ENCODE measurements at places on chromosomes 3 and 15. TPM values are rescaled to one million over a fixed set of nuclear protein-coding genes. Genes with fewer than 3 reads are reported as not detected.

Gene DNAJA4
- 28.9 TPM for total RNA-seq

DNA sequence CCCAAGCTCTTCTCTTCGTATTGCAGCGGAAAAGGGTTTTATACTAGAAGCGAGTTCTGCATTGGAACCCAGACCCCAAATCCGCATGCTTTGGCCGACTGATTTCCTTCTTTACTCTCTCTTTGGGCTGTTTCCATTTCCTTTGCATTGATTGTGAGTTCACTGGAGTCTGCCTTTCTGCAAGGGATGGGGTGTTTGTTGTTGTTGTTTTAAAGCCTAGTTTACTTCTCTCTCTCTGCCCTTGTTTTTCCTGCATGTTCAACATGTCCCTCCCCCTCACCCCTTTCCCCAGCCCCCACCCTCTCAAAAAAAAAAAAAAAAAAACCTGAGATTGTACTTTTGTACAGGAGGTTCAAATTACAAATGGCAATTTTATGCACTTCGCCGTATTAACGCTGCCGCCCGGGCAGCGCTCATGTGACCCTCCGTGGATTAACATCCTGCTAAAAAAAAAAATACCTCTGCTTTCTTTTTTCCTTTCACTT is 2.2 kb downstream of the NR2F2 start:
- peaks cover 6% of the 10 kb centered on the region for H3K36me3 ChIP-seq
- peak overlapping the region; percentile 74 for H3K4me3 ChIP-seq
- H3K27me3 ChIP-seq: no peaks in the 10 kb centered on the region
- peaks cover 19% of the 10 kb centered on the region for H3K4me1 ChIP-seq

- H3K4me3 ChIP-seq: no peak overlapping the region
- no peak for DNase-seq
- H3K27me3 ChIP-seq: no peaks in the 10 kb centered on the region
- H3K27ac ChIP-seq: no peak overlapping the region
Observed at GRCh38 chr15:51137880-51138430, 43.2 kb upstream of the TNFAIP8L3 start.

Gene KCNMB3
- total RNA-seq: 10.3 TPM

Gene GLDN
- total RNA-seq: 20.7 TPM

Gene KY
- 2.6 TPM for total RNA-seq

Gene LMLN
- total RNA-seq: 4.1 TPM

DNA sequence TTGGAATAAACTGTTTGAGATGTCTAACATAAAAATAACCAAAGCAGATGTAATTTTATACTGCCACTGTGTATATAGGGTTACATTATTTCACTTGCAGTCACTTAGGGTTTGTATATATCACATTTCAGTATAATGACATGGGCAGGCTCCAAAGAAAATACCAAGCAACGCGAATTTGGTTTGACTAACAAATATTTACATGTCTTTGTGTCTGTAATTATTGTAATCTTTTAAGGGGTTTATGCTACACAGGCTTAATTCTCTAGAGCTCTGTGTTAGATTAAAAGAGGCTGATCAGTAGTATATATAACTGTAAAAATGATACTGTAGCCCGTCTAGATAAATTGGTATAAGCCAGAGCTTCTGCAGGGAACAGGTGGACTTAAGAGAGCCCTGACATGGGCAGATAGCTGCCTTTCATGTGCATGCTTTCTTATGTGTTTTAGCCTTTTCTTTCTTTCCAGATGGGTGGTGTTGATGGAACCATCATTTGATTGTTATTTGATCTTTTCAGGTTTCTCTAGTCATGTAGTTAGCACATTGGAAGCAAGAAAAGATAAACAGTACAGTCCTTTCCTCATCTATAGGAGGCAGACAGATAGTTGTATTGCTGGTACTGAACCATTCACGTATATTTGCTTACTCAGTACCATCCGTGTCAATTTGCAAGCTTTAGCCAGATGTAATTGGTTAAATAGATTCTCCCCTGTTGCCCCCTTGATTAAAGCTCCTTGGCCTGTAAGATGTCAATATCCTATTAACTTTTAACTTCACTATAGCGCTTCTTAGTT is 86.1 kb downstream of the GALK2 start:
- no peak overlapping the region for H3K27ac ChIP-seq
- DNase-seq: no peak
- H3K27me3 ChIP-seq: no peaks in the 10 kb centered on the region
- H3K4me3 ChIP-seq: no peak overlapping the region
- no peaks in the 10 kb centered on the region for H3K36me3 ChIP-seq
- no peaks in the 10 kb centered on the region for H3K4me1 ChIP-seq

Gene MST1R
- 7.7 TPM for total RNA-seq

DNA sequence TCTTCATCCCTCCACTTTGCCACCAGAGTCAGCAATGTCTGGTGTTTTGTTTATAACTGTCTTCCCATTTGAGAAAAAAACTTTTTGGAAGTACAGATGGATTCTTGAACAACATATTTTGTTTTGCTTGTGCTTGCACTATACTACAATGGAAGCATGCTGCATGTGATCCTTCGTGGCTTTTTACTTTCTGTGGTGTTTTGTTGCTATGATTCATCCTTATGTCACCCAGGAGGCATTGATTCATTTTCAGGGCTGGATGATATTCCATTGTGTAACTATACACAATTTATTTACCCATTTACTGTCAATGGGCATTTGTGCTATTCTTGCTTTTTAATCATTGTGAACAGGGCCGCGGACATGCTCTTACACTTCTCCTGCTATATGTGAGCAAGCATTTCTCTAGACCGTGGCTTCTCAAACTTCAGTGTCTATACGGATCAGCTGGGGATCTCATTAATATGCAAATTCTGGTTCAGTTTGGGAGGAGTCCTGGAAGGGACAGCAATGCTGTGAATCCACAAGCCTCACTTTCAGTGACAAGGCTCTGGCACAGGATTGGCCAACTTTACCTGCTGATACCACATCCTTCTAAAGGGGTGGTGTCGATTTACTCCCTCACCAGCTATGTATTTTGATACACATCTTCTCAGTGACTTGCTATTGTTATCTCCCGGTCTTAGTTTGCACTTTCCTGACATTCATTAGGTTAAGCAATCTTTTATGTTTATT is 65.9 kb downstream of the POLR2M start:
- no peak for DNase-seq
- H3K27ac ChIP-seq: no peak overlapping the region
- no peaks in the 10 kb centered on the region for H3K36me3 ChIP-seq
- H3K27me3 ChIP-seq: no peaks in the 10 kb centered on the region
- H3K4me3 ChIP-seq: no peak overlapping the region
- H3K4me1 ChIP-seq: peaks cover 5% of the 10 kb centered on the region

Gene SPG21
- total RNA-seq: 93.1 TPM

DNA sequence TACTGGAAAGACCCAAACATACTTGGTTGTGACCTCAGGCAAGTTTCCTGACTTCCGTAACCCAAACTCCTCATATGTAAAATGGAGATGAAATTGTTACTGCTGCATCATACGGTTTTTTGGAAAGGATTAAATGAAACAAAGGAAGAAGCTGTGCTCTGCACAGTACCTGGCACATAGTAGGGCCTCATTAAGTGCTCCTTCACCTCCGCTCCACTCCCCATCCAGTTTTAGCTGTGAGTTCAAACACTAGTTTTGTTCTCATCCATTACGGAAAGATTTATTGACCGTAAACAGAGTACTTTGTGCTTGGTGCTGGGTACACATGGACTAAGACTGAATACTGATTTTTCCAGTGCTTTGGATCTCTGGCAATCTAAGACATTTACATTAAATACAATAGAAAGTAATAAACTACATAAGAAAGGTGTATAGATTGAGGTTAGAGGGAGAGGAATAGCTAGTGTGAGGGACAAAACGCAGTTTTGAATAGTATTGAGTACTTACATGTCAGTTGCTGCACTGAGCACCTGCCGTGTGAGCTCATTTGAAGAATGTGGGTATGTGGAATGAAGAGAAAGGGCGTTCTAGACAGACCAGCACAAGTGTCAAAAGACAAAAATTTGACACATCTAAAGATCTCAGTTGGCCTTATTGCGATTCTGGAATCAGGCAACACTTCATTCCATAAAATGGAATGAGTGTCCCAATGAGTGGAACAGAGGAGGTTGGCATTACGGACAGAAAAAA is 594 bp upstream of the ICE2 start:
- peak overlapping the region; percentile 94 for H3K4me3 ChIP-seq
- peaks cover 15% of the 10 kb centered on the region for H3K4me1 ChIP-seq
- H3K36me3 ChIP-seq: peaks cover 5% of the 10 kb centered on the region
- no peaks in the 10 kb centered on the region for H3K27me3 ChIP-seq
- no peak for DNase-seq

Gene CHCHD4
- total RNA-seq: 6.6 TPM

Gene FGF12
- not detected for total RNA-seq

Gene DUOX1
- 0.68 TPM for total RNA-seq

GRCh38 chr3:187012609-187013051 is 82.3 kb downstream of the ST6GAL1 start:
- no peak for DNase-seq
- H3K36me3 ChIP-seq: no peaks in the 10 kb centered on the region
- H3K4me3 ChIP-seq: peak overlapping the region; percentile 37

Gene CPNE9
- not detected for total RNA-seq

- no peaks in the 10 kb centered on the region for H3K27me3 ChIP-seq
- H3K4me1 ChIP-seq: peaks cover 11% of the 10 kb centered on the region
- DNase-seq: no peak
- H3K36me3 ChIP-seq: no peaks in the 10 kb centered on the region
Observed at GRCh38 chr15:76138436-76138835, 78.7 kb downstream of the TMEM266 start.

- no peak for DNase-seq
- no peaks in the 10 kb centered on the region for H3K36me3 ChIP-seq
- no peak overlapping the region for H3K4me3 ChIP-seq
Observed at GRCh38 chr3:148205977-148206376, 491.7 kb upstream of the AGTR1 start.

- no peaks in the 10 kb centered on the region for H3K27me3 ChIP-seq
- H3K27ac ChIP-seq: peak overlapping the region; percentile 73
- DNase-seq: no peak
- peaks cover 78% of the 10 kb centered on the region for H3K4me1 ChIP-seq
- H3K36me3 ChIP-seq: no peaks in the 10 kb centered on the region
- no peak overlapping the region for H3K4me3 ChIP-seq
Observed at GRCh38 chr3:29318251-29318650, 37.4 kb downstream of the RBMS3 start.

Gene MYO5C
- 18.4 TPM for total RNA-seq

DNA sequence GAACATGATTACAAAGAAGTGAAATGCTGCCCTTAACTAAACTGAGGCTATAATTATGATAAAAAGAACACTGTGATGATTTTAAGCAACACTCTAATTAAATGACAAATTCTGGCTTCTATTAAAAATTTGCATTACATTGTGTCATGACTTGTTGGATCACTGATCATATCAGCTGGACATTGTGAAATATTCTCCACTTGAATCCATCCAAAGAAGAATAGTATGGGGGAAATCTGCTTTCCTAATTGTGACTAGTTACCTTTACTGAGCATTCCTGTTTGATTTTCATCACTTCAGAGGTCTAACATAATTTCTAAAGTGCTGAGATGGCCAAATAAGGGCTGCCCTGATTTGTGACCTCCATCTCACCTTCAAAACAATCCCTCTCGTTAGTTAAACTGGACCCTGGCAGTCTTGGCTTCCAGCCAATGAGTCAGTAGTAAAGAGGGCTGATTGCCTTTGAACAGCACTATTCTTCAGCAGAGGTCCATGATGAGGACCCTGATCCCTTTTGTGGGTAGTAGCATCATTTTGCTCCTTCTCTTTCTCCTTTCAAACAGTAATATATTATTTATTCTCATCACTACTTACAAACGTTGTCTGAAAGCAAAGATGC is 53.5 kb upstream of the LEKR1 start:
- no peak overlapping the region for H3K4me3 ChIP-seq
- H3K27ac ChIP-seq: no peak overlapping the region
- H3K4me1 ChIP-seq: peaks cover 18% of the 10 kb centered on the region
- DNase-seq: no peak
- H3K36me3 ChIP-seq: no peaks in the 10 kb centered on the region

- H3K4me1 ChIP-seq: peaks cover 5% of the 10 kb centered on the region
- H3K36me3 ChIP-seq: no peaks in the 10 kb centered on the region
- no peak for DNase-seq
- H3K4me3 ChIP-seq: no peak overlapping the region
- no peak overlapping the region for H3K27ac ChIP-seq
- H3K27me3 ChIP-seq: no peaks in the 10 kb centered on the region
Observed at GRCh38 chr3:133803469-133803868, 2.1 kb upstream of the SRPRB start.

DNA sequence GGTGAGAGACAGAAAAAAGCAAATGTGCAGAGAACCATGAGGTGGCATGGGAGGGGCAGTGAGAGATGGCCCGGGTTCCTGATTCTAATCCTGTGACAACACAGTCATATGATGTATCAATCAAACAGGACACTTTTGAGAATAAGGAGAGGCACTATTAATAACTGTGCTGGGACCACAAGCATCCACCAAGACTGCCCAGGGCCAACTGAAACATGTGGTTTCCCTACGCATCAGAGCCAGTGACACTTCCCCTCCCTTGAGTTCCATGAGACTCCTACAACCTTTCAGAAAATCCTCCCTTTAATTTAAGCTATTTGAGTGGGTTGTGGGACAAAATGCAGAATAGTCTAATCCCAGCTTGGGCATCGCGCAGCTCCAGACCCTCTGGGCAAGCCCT is 17.4 kb downstream of the SH3BP5 start:
- H3K27me3 ChIP-seq: no peaks in the 10 kb centered on the region
- H3K27ac ChIP-seq: peak overlapping the region; percentile 84
- H3K4me1 ChIP-seq: peaks cover 79% of the 10 kb centered on the region
- no peaks in the 10 kb centered on the region for H3K36me3 ChIP-seq
- no peak overlapping the region for H3K4me3 ChIP-seq

DNA sequence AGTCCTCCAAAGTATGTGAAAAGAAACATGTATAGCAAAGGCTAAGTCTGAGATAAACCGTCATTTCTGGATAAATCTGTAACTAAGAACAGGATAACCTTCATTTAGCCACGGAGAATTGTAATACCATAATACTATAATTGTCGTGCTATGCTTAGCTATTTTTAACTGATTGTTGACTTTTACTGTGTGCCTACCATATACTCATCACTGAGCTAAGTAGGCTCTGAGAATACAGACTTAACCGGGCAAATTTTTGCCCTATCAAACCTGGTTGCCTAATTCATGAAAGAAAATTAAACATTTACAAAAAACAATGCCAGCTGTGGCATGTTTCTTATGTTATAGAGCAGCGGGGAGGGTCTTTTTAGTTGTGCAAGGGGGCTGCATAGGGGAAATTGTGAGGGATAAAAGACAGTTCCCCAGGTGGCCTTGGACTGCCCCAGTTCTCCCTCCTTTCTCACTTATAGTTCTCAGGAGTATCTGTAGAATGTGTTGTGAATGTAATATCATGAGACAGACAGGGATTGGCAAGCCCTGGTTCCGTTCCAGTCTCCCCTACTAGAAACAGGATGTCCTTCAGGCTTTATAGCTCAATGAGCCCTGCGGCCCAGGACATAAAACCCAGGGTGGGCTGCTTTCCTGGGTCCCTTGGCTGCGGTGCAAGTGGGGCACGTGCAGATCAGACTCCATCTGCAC is 318.5 kb downstream of the GBE1 start:
- peak overlapping the region; percentile 78 for H3K27ac ChIP-seq
- no peaks in the 10 kb centered on the region for H3K27me3 ChIP-seq
- no peak for DNase-seq
- H3K4me3 ChIP-seq: no peak overlapping the region
- H3K36me3 ChIP-seq: no peaks in the 10 kb centered on the region

GRCh38 chr3:184832903-184833302 is 20.9 kb downstream of the VPS8 start:
- H3K27me3 ChIP-seq: no peaks in the 10 kb centered on the region
- no peak overlapping the region for H3K27ac ChIP-seq
- DNase-seq: no peak
- no peaks in the 10 kb centered on the region for H3K4me1 ChIP-seq
- H3K4me3 ChIP-seq: no peak overlapping the region
- H3K36me3 ChIP-seq: peaks cover 10% of the 10 kb centered on the region
